Right lung (tissue), 10 donors: ENCODE measurements at places on chromosomes 7 and 10.

GRCh38 chr10:11546581-11546980, 64.9 kb downstream of the USP6NL start:
- no peak for DNase-seq

GRCh38 chr10:53115660-53116059, 343.1 kb upstream of the MBL2 start:
- no peak for DNase-seq

DNA sequence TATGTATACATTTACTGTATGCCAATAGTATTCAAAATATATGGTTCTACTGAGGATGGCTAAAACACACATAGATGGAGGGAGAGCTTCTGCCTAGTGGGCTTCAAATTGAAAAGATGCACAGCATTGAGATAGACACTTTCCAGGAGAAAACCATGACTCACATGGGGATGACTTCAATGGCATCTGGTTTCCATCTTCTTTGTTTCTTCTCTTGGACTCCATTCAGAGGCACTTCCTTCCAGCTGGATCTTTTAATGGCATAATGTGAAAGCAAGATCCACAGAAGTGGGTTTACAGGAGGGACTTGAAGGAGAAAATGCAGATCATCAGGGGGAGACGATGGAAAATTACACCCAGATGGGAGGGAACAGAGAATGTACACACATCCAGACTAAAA, 84.9 kb downstream of the ZNF365 start:
- peak; percentile 29 for DNase-seq

- DNase-seq: no peak
Observed at GRCh38 chr7:25029075-25029474, 49.1 kb upstream of the OSBPL3 start.

- no peak for DNase-seq
Observed at GRCh38 chr10:8344756-8345155, 290.3 kb downstream of the GATA3 start.

DNA sequence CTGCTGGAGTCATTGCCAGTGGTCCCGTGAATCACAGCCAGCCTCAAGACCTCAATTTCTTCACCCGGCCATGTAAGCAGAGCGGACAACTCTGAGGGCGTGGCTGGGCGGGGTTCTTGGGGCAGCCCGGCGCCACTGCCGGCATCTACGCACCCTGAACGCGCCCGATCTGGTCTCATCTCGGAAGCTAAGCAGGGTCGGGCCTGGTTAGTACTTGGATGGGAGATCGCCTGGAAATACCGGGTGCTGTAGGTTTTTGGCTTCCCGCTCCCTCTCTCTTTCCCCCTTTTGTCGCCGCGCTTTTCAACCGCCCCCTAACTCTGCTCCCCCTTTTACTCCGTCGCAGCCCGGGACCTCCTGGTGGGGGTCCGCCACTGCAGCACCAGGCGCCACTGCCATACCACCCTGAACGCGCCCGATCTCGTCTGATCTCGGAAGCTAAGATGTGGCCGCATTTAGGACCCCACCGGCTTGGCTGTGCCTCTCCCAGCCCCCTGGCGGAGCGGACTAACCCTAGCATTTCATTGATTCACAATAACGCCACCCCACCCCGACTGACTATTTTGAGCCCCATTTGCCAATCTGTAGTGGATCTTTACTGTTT, 25.3 kb downstream of the GARIN1A start:
- peak; percentile 18 for DNase-seq
